GM12878 (cell line): ENCODE measurements at places on chromosomes 7 and 10. TPM values are rescaled to one million over a fixed set of nuclear protein-coding genes. Genes with fewer than 3 reads are reported as not detected.

DNA sequence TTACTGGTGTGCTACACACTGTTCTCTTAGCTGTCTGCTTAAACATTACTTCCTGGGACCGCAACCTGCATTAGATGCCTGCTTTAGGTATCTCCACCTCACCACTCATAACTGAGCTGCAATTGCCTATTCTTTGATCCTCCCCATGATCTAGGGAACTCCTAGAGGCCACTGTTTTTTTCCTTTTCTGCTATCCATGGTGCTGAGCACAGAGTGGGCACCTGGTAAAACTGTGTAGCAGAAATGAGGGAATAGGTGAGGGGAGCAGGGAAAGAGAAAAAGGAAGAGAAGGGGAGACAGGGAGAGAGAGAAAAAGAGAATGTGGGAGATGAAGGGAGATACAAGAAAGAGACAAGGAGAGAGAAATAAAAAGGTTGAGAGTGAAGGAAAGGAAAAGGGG lies 434.9 kb downstream of the ADRA2A start:
- no peak for DNase-seq

PON1 gene
- total RNA-seq: 0.26 and 0.40 TPM in 2 replicates

- DNase-seq: no peak
Observed at GRCh38 chr10:9289811-9290210, 1235.3 kb downstream of the GATA3 start.

GRCh38 chr10:88245974-88246511 lies 337.1 kb downstream of the RNLS start:
- no peak for DNase-seq

- no peak for DNase-seq
Observed at GRCh38 chr10:102120991-102121738, 997 bp upstream of the LDB1 start.

GRCh38 chr7:71322201-71322600 lies 190.3 kb downstream of the GALNT17 start:
- DNase-seq: no peak

GNAI1 gene
- 0.16 TPM in 1 of 2 replicates, not detected in the other for total RNA-seq

DNA sequence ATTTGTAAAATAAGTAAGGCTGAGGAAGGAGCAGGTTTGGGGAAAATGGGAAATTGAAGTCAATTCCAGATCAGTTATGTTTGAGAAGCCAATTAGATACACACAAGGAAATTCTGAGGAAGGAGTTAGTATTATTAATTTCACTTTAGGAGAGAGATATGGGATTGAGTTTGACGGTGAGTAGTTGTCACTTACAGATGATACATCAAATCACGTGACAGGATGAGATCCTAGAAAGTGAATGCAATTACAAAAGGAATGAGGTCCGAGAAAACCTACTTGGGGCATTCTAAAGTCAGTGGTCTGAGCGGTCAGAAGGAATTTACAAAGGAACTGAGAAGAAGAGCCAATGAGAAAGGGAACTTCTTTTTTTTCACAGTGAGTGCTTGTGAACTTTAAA lies 364.3 kb upstream of the TMEM229A start:
- DNase-seq: no peak

ARHGEF5 gene
- total RNA-seq: 15.8 and 17.2 TPM in 2 replicates

GRCh38 chr10:119365773-119366599 lies 158.6 kb downstream of the GRK5 start:
- DNase-seq: no peak

WNT16 gene
- 0.16 TPM in 1 of 2 replicates, not detected in the other for total RNA-seq

GRCh38 chr7:30459591-30460245 lies 18.9 kb downstream of the NOD1 start:
- no peak for DNase-seq

PGAM2 gene
- total RNA-seq: 0.24 TPM in 1 of 2 replicates, not detected in the other

DNA sequence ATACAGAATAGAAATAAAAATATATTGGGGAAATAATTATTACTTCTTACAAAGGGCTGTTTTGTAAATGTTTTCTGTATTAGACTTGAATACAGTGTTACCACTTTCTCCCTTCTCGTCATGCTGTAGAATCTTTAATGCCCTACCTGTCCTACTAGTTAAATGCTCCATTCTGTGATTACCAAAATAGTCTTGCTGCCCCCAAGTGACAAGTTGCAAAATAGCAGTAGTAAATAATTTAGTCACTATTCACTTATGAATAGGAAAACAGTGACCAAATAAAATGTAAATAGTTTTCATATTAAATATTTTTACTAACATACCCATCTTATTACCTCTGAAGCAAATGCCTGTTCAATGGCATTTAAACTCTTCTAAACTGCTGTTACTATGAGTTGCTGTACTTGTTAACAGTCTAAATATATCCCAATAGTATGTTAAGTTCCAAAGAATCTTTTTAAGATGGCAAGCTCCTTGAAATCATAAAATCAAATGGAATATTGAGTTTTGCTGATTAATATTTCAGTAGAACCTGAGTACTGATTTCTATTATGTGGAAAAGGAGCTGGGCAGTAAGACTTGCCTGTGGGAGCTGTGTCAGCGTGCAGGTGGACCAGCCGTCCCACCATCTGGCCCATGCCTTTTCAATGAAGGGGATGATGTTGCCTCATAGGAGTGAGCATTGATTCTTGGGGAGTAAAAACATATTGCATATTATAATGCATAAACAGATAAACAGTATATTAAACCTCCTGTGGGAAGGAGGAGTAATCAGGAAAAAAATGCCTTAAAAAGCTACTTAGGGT lies 18.1 kb upstream of the OIT3 start:
- no peak for DNase-seq

GRCh38 chr7:102300643-102301221 lies 14.1 kb downstream of the SH2B2 start:
- DNase-seq: no peak

GRCh38 chr7:150962553-150963399 lies 15.3 kb downstream of the KCNH2 start:
- no peak for DNase-seq

CDHR1 gene
- 0.41 and 0.82 TPM in 2 replicates for total RNA-seq

DNA sequence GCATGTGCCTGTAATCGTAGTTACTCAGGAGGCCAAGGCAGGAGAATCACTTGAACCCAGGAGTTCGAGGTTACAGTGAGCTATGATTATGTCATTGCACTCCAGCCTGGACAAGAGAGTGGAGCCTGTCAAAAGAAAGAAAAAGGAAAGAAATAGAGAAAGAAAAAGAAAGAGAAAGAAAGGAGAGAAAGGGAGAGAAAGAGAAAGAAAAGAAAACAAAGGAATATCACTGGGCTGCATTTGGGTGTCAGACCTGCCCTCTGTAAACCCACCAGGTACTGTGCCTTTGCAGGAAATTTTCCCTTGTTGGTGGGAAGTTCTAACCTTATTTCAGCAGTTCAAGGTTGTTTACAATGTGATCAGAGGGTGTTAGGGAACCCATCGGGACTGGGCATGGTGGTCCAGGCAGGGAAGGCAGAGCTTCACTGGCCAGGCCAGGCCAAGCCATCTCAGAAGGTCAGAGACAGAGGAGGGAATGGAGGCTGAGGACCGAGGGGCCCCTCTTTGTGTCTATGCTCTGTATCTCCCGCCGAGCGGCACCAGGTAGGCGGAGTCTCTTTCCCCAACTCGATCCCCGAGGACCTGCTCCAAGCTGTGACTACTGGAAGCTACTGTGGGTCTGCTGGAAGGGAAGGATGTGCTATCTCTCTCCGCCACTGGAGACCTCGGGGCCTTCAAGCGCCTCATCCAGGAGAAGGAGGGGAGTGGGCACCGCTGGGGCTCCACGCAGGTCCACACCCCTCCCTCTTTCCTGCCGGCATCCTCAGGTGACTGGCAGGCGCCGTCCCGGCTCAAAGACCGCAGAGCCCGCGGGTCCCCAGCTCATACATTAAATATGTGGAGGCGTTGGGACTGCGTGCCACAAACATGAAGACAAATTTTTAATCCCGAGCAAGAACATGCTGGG lies 15.2 kb upstream of the KAZALD1 start:
- DNase-seq: no peak

PIK3CG gene
- total RNA-seq: 7.1 and 8.0 TPM in 2 replicates

DNA sequence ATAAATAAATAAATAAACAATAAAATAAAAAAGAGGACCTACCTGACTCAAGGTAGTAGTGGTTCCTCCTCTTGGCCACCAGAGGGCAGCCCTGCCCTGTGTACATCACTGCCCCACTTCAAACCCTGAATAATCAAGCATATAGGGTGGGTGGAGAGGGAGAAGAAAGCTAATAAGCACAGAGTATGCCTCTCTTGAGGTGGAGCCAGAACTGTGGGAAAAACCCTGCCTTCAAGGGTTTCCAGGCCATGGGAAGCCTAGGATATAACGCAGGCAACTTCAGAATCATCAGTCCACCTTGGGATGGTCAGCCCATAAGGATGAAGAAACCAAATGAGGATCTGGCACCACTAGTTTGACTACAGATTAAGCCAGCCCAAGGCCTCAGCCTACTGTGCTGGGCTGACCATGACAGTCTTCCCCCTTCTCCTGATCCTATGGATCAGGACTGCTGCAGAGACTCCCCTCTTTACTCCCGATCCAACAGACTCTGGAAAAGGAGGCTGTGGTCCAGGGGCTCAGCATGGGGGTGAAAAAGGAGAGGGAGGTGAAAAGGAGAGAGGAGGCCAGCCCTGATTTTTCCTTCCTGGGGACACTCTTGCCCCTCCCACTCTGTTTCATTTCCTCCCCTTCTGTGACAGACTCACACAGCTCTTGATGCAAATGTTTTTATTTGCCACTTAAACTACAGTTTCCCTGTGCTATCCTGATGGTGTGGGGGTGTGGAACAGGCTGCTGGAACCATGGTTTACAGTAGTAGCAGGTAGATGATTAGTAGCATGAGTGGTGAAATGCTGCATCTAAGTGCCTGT lies 10.1 kb downstream of the AVPI1 start:
- no peak for DNase-seq

MMD2 gene
- not detected in 2 replicates for total RNA-seq

GIMAP7 gene
- 3.4 and 3.9 TPM in 2 replicates for total RNA-seq

- DNase-seq: no peak
Observed at GRCh38 chr10:102661658-102662028, 17.4 kb downstream of the TRIM8 start.

DNA sequence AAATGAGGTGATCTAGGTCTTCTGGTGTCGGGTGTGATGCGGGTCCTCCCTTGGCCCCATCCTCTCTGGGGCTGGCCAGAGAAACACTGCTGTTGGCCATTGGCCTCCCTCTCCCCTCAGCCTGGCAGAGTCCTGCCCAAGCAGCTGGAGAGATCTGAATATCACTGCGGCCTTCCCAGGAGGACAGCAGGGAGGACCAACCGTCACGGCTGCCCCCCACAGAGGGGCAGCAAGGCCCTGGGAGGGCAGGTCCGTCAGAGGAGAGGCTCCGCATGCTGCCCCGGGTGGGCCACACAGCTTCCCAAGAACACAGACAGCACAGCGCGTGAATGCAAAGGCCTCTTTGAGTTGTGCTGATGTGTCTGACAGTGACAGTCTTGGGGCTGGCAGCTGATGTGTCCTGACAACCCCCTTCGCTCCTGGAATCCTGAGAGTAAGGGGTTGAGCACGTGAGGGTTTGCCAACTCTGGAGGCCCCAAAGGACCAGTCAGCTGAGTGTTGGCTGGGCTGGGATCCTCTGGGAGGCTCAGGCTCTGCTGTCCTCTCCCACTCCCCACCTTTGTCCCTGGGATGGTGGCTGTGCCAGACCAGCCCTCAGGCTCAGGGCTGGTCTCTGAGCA lies 132.5 kb upstream of the UNC5B start:
- DNase-seq: no peak

DNA sequence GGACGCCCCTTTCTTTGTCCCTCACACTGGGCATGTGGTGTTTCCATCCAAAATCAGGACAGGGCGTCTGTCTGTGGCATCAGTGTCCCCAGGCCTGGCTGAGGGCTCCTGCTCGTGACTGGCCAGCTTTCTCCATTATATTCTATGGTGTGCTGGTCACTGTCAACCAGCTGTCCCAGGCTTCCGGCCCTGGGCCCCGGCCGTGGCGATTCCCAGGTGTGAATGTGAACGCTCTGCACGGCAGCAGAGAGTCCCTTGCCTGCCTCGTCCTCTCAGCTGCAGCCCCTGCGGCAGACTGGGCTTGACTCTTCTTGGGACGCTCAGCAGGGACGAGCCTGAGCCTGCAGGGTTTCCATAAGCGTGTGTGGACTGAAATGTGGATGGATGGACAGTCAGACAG lies 5.9 kb upstream of the UTF1 start:
- no peak for DNase-seq

GRCh38 chr10:61592581-61592980 lies 70.1 kb upstream of the CABCOCO1 start:
- DNase-seq: no peak

CRCP gene
- total RNA-seq: 23.6 and 25.0 TPM in 2 replicates
